Colonic mucosa (tissue), 4 donors: ENCODE measurements at places on chromosomes 12 and 14. TPM values are rescaled to one million over a fixed set of nuclear protein-coding genes. Genes with fewer than 3 reads are reported as not detected.

The PTCSC3 gene
- total RNA-seq = not detected

The KRT79 gene
- not detected for total RNA-seq

The KRT6B gene
- total RNA-seq = 0.13 TPM

The CPNE6 gene
- not detected for total RNA-seq

The B4GALNT3 gene
- 84.0 TPM for total RNA-seq

The SPX gene
- total RNA-seq = not detected

The TCL1B gene
- total RNA-seq = not detected

The RNASE2 gene
- not detected for total RNA-seq

The CPNE8 gene
- 11.7 TPM for total RNA-seq

The C12orf60 gene
- total RNA-seq = 0.42 TPM

The MDP1 gene
- 10.9 TPM for total RNA-seq

The IKZF4 gene
- total RNA-seq = 5.6 TPM

The BMP4 gene
- total RNA-seq = 11.7 TPM

The GPR132 gene
- total RNA-seq = 1.0 TPM

The PRKD1 gene
- total RNA-seq = 1.0 TPM

The MYL2 gene
- total RNA-seq = not detected

The SYCP3 gene
- total RNA-seq = not detected

The POLR3B gene
- 5.7 TPM for total RNA-seq

The SMCO3 gene
- total RNA-seq = not detected

The TMCC3 gene
- 77.4 TPM for total RNA-seq

The KRT3 gene
- not detected for total RNA-seq

The CLEC7A gene
- total RNA-seq = 6.8 TPM
